ENCODE measurements at places on chromosomes 4 and X.

- no peak for DNase-seq
Measured at GRCh38 chrX:138128027-138128671, 562.2 kb downstream of the ZIC3 start.

DNA sequence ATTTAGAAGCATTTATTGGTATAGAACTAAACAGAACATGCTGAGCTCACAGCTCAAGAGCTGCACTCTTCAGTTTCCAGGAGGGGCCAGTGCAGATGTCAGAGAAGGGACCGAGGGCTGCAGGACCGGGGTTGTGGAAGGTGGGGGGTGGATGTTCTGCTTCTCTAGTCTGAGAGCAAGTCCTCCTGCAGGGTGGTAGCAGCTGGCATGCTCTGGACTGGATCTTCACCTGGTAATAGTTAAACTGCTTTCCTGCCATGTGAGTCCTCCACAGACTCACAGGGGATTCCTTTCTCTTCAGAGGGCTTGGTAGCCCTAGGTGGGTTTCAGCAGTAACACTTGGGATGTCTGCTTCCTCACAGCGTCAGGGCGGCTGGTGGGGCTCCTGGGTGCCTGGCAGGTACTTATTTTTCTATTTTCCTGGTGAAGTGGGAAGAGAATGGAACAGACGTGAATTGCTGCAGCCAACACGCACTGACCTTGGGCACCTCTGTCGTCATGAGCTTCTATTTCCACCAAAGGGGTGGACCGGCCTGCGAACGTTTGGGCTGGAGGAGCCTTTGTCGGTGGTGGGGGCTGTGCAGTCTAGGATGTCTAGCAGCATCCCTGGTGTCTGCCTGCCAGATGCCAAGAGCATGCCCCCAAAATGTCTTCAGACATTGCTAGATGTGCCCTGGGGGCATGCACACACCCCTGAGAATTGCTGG is 2.5 kb downstream of the MAEA start:
- no peak for DNase-seq

- DNase-seq, result no peak
Measured at GRCh38 chr4:152073351-152074087, 312.7 kb upstream of the GATB start.

GRCh38 chr4:1116838-1117237 is 3.5 kb upstream of the RNF212 start:
- no peak for DNase-seq

GRCh38 chrX:2145692-2146367 is 354.9 kb downstream of the DHRSX start:
- DNase-seq, result no peak

GRCh38 chrX:137432609-137433008 is 133.3 kb upstream of the ZIC3 start:
- DNase-seq, result no peak

- DNase-seq, result no peak
Measured at GRCh38 chr4:180925805-180926204, 1317.4 kb upstream of the TENM3 start.
